ENCODE measurements at places on chromosomes 5 and 9. TPM values are rescaled to one million over a fixed set of nuclear protein-coding genes. Genes with fewer than 3 reads are reported as not detected.

- no peaks in the 10 kb centered on the region for H3K27me3 ChIP-seq
- H3K27ac ChIP-seq: no peak overlapping the region
- H3K4me3 ChIP-seq: no peak overlapping the region
- H3K36me3 ChIP-seq: no peaks in the 10 kb centered on the region
Observed at GRCh38 chr5:168147106-168147505, 144.3 kb upstream of the WWC1 start.

DNA sequence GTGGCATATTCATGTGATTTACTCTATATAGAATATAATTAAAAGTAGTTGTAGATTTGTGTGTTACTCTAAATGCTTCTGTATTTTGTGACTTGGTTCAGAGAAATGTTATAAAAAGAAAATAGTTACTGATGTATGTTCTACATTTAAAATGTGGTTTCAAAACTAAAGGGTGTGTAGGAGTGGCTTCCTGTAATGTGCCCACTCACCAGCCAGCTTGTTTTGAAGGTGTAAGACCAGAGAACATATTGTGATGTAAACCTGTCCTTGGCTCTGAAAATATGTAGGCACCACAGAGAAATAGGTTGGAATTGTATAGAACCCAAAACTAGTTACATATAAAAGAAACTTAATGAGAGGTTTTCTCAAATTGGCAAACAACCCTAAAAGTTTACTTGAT is 51.2 kb upstream of the ARRDC3 start:
- H3K4me1 ChIP-seq: peaks cover 15% of the 10 kb centered on the region
- H3K27ac ChIP-seq: no peak overlapping the region
- H3K36me3 ChIP-seq: no peaks in the 10 kb centered on the region
- no peak for DNase-seq
- no peaks in the 10 kb centered on the region for H3K27me3 ChIP-seq

DNA sequence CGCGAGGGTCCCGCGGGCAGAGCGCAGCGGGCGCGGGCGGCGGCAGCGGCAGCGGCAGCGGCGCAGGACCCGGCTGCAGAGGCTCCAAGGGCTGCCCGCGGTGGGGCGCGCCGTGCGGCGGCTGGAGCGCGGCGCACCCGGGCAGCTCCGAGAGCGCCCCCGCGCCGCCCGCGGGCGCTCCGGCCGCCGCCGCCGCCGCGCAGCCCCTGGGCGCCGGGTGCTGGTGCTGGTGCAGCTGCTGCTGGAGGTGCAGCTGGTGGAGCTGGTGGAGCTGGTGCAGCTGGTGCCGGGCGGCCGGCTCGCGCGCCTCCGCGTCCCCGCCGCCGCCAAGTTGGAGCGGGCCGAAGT is 644 bp downstream of the IER5L start:
- peak; percentile 40 for DNase-seq
- peaks cover 6% of the 10 kb centered on the region for H3K4me1 ChIP-seq
- no peak overlapping the region for H3K27ac ChIP-seq
- no peaks in the 10 kb centered on the region for H3K36me3 ChIP-seq

DNA sequence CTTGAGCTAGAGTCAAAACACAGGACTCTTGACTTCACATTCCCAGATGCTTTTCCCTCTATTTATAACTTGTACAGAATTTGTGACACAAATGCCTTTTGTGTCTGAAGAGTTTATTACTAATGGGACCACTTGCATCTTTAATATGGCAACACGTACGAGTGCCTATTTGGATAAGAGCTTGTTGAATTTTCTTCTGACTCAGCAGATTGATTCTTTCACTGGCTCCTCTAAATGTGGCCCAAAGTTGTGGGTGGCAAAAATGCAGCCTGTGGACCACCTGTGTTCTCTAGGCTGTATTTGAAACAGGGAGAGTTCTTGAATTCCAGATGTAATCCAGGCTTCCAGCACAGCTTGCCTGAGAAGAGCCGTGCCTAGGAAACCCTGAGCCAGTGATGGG is 34.1 kb upstream of the ERCC6L2 start:
- DNase-seq: no peak
- no peak overlapping the region for H3K27ac ChIP-seq
- peaks cover 5% of the 10 kb centered on the region for H3K4me1 ChIP-seq
- H3K36me3 ChIP-seq: no peaks in the 10 kb centered on the region
- no peaks in the 10 kb centered on the region for H3K27me3 ChIP-seq

GRCh38 chr5:111929261-111929660 is 172.3 kb upstream of the NREP start:
- H3K4me3 ChIP-seq: no peak overlapping the region
- H3K36me3 ChIP-seq: no peaks in the 10 kb centered on the region
- no peak overlapping the region for H3K27ac ChIP-seq
- H3K4me1 ChIP-seq: no peaks in the 10 kb centered on the region
- no peak for DNase-seq
- no peaks in the 10 kb centered on the region for H3K27me3 ChIP-seq

GRCh38 chr9:116233160-116233530 is 79.6 kb downstream of the PAPPA start:
- H3K36me3 ChIP-seq: no peaks in the 10 kb centered on the region
- no peak overlapping the region for H3K27ac ChIP-seq
- no peak overlapping the region for H3K4me3 ChIP-seq
- H3K4me1 ChIP-seq: no peaks in the 10 kb centered on the region

DNA sequence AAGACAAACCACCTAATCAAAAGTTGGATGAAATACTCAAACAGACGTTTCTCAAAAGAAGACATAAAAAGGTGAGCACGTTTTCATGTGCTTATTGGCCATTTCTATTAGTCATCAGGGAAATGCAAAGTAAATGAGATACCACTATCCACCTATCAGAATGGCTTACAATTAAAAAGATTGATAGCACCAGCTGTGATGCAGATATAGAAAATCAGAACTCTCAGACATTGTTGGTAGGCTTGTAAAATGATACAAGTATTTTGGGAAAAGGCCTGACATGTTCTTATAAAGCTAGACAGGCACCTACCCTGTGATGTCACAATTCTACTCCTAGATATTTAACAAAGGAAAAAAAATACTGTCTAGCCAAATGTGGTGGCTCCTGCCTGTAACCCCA is 44.0 kb upstream of the SLC30A5 start:
- no peak for DNase-seq
- no peaks in the 10 kb centered on the region for H3K4me1 ChIP-seq
- no peak overlapping the region for H3K27ac ChIP-seq
- no peaks in the 10 kb centered on the region for H3K27me3 ChIP-seq

- no peaks in the 10 kb centered on the region for H3K27me3 ChIP-seq
- no peak overlapping the region for H3K4me3 ChIP-seq
- DNase-seq: no peak
- H3K36me3 ChIP-seq: no peaks in the 10 kb centered on the region
Observed at GRCh38 chr9:97373331-97373730, 38.6 kb upstream of the TDRD7 start.

DNA sequence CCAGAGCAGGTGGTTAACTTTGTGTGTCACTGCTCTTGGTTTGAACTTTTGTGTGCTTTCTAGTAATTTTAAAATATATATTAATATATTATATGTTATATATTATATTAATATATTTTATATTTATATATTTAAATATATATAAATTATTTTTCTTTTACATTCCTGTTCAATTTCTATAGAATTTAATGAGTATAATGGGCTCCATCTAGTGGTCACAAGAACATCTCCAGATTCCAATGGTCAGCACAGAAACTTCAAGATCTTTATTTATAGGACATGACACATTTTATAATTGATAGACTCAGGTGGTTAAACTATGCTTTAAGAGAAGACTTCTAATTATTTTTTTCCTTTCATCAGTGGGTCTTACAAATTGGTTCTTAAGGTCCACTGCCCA is 39.1 kb downstream of the COL23A1 start:
- no peaks in the 10 kb centered on the region for H3K36me3 ChIP-seq
- no peak overlapping the region for H3K4me3 ChIP-seq
- no peaks in the 10 kb centered on the region for H3K27me3 ChIP-seq
- no peak overlapping the region for H3K27ac ChIP-seq

DNA sequence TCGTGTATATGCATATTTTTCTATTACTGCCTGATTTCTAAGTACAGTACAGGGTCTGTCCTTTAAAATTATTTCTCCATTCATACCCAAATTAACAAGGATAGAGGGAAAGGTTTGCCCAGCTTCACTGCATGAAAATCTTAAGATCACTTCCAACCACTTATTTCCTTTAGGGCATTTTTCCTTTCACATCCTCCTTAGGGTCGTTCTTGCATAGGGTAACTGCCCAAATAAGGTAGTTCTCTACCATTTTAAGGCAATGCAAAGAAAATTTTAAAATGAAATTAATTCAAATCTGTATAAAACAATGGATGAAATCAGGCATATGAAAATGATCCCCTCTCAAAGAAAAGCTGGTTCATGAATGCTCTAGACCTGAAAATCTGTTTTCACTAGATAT is 4.1 kb upstream of the CDC20B start:
- peaks cover 98% of the 10 kb centered on the region for H3K27me3 ChIP-seq
- H3K4me3 ChIP-seq: peak overlapping the region; percentile 67
- H3K27ac ChIP-seq: no peak overlapping the region
- peaks cover 14% of the 10 kb centered on the region for H3K4me1 ChIP-seq
- no peaks in the 10 kb centered on the region for H3K36me3 ChIP-seq

GRCh38 chr9:134217431-134218210 is 53.3 kb upstream of the RNU6ATAC start:
- H3K27me3 ChIP-seq: no peaks in the 10 kb centered on the region
- no peak overlapping the region for H3K4me3 ChIP-seq
- no peaks in the 10 kb centered on the region for H3K4me1 ChIP-seq
- H3K36me3 ChIP-seq: no peaks in the 10 kb centered on the region
- H3K27ac ChIP-seq: no peak overlapping the region
- DNase-seq: peak; percentile 28

DNA sequence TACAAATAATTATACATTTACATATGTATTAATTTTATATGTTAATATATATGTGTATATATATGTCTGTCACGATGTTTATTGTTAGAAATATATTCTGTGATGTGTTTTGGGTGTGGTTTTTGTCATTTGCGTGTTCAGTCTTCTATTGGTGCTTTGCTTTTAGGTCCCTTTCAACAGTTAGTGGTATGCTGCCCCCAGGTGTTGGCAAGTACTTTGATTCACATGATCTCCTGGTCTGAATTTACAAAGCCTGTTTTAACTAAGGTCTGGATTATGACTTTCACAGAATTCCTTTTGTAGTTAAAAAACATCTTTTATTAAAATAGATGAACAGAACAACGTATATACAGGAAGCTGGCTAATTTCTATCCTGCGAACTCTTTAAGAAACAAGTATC is 271.5 kb downstream of the CCDC171 start:
- H3K27me3 ChIP-seq: no peaks in the 10 kb centered on the region
- H3K27ac ChIP-seq: no peak overlapping the region
- DNase-seq: peak; percentile 63
- H3K36me3 ChIP-seq: no peaks in the 10 kb centered on the region
- no peaks in the 10 kb centered on the region for H3K4me1 ChIP-seq

GRCh38 chr9:4024281-4024777 is 275.5 kb downstream of the GLIS3 start:
- no peak for DNase-seq
- no peak overlapping the region for H3K27ac ChIP-seq
- no peaks in the 10 kb centered on the region for H3K36me3 ChIP-seq
- no peaks in the 10 kb centered on the region for H3K27me3 ChIP-seq
- H3K4me3 ChIP-seq: no peak overlapping the region

DNA sequence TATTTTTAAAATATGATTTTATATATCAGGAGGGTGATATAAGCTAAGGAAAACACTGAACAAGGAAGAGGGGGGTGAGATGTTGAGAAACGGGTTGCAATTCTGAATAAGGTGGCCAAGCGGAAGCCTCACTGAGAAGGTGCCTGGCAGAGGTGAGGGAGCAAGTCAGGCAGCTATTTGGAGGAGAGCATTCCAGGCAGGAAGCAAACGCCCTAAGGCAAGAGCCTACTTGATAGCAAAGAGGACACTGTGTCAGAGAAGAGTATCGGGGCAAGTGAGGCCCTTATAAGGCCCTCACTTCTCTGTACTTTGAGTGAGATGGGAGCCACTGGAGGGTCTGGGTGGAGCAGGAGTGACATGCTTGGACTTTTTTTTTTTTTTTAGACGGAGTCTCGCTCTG is 8.0 kb upstream of the CTNNA1 start:
- H3K36me3 ChIP-seq: no peaks in the 10 kb centered on the region
- no peak for DNase-seq

GRCh38 chr9:134407121-134407779 is 81.0 kb downstream of the RXRA start:
- H3K27ac ChIP-seq: peak overlapping the region; percentile 50
- H3K4me3 ChIP-seq: no peak overlapping the region
- H3K27me3 ChIP-seq: no peaks in the 10 kb centered on the region
- no peaks in the 10 kb centered on the region for H3K4me1 ChIP-seq
- DNase-seq: peak; percentile 57

- H3K4me1 ChIP-seq: no peaks in the 10 kb centered on the region
- no peaks in the 10 kb centered on the region for H3K27me3 ChIP-seq
- no peak for DNase-seq
Observed at GRCh38 chr9:12162181-12162815, 530.9 kb upstream of the TYRP1 start.

DNA sequence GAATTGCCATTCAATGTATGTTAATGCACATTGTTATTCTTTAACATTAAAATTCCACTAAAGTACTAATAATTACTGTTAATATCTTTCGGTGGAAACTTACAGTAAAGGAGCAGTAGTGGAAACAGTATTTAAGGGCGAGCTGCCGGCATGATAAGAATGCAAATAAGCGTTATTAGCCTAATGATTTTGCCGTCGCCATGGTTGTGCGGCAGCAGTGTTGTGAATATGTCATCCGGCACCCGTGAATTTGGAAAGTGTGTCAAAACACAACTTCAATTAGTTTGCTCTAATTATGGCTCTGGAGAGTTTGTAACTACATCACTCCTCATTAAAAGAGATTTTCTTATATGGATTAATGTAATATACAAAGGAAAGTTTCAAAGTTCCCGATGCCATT is 81.4 kb downstream of the MVB12B start:
- no peaks in the 10 kb centered on the region for H3K27me3 ChIP-seq
- H3K4me1 ChIP-seq: peaks cover 32% of the 10 kb centered on the region
- H3K27ac ChIP-seq: no peak overlapping the region
- no peaks in the 10 kb centered on the region for H3K36me3 ChIP-seq
- 0 out of 2 replicates have a peak overlapping the region, but pooled peaks have one; percentile 17 for H3K4me3 ChIP-seq
- no peak for DNase-seq

- no peak overlapping the region for H3K27ac ChIP-seq
- no peaks in the 10 kb centered on the region for H3K27me3 ChIP-seq
- peaks cover 6% of the 10 kb centered on the region for H3K4me1 ChIP-seq
- no peak for DNase-seq
Observed at GRCh38 chr9:12695474-12695873, 2.3 kb downstream of the TYRP1 start.

The TEX48 gene
- polyA plus RNA-seq: not detected

The THBS4 gene
- 14.0 TPM for polyA plus RNA-seq

The CBY3 gene
- polyA plus RNA-seq: 0.38 TPM

The RAB24 gene
- polyA plus RNA-seq: 27.7 TPM

The ZNF367 gene
- 2.5 TPM for polyA plus RNA-seq

The XPA gene
- 5.8 TPM for polyA plus RNA-seq

The CDC20B gene
- not detected for polyA plus RNA-seq

The SPINK6 gene
- not detected for polyA plus RNA-seq
